ENCODE measurements at places on chromosomes 6 and 20. TPM values are rescaled to one million over a fixed set of nuclear protein-coding genes. Genes with fewer than 3 reads are reported as not detected.

- no peaks in the 10 kb centered on the region for H3K36me3 ChIP-seq
- no peaks in the 10 kb centered on the region for H3K27me3 ChIP-seq
- no peaks in the 10 kb centered on the region for H3K4me1 ChIP-seq
- H3K27ac ChIP-seq, result no peak overlapping the region
- no peak overlapping the region for H3K4me3 ChIP-seq
- DNase-seq, result no peak
Observed at GRCh38 chr20:9200620-9201019, 131.7 kb downstream of the PLCB4 start.

DNA sequence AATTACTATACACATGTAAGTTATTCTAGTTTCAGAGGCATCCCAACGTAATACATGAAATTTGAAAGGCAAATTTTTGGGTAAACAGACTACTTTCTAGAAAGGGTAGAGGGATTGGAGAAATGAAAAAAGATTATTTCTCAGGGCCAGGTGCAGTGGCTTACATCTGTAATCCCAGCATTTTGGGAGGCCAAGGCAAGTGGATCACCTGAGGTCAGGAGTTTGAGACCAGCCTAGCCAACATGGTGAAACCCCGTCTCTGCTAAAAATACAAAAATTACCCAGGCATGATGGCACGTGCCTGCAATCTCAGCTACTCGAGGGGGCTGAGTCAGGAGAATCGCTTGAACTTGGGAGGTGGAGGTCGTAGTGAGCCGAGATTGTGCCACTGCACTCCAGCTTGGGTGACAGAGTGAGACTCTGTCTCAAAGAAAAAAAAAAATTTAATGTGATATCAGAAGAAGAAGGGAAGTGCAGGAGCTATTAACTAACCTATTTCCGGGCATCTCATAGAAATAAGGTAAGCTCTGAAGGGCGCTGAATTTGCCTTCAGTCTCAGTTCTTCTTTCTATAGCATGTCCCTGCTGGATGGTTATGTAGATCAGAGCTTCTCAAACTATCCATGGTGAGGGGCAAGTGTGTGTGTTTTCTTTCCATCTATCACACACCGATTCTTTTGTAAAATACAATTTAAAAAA is 100.3 kb upstream of the MTHFD1L start:
- no peaks in the 10 kb centered on the region for H3K27me3 ChIP-seq
- H3K4me3 ChIP-seq, result no peak overlapping the region
- no peak overlapping the region for H3K27ac ChIP-seq

DNA sequence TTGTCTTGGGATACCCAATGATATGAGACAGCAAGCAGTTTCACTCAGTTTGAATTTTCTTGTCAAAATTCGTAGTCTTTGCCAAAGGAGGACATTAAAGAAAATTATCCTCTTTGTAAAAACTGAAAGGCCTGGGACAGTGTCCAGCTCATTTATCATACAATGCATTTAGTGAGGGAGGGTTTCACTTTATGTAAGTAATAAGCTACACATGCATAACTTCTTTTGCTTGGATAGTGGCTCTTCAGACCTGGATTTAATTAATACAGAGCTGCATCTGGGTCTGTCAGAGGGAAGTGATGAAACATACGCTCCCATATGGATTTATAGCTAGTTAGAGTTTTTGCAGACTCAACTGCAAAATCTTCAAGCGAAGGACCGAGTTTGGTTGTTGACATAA is 175.6 kb downstream of the PHACTR1 start:
- no peak overlapping the region for H3K4me3 ChIP-seq
- H3K27me3 ChIP-seq, result peaks cover 4% of the 10 kb centered on the region

DNA sequence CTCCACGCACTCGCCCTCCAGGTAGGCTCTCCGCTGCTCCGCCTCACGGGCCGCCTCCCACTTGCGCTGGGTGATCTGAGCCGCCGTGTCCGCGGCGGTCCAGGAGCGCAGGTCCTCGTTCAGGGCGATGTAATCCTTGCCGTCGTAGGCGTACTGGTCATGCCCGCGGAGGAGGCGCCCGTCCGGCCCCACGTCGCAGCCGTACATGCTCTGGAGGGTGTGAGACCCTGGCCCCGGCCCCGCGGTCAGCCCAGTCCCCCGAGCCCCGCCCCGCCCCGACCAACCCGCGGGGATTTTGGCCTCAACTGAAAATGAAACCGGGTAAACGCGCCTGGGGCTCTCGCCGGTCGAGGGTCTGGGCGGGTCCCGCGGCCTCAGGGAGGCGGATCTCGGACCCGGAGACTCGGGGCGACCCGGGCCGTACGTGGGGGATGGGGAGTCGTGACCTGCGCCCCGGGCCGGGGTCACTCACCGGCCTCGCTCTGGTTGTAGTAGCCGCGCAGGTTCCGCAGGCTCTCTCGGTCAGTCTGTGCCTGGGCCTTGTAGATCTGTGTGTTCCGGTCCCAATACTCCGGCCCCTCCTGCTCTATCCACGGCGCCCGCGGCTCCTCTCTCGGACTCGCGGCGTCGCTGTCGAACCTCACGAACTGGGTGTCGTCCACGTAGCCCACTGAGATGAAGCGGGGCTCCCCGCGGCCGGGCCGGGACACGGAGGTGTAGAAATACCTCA is 598 bp downstream of the HLA-B start:
- no peaks in the 10 kb centered on the region for H3K27me3 ChIP-seq
- H3K4me3 ChIP-seq, result peak overlapping the region; percentile 90
- H3K36me3 ChIP-seq, result peaks cover 49% of the 10 kb centered on the region
- H3K4me1 ChIP-seq, result peaks cover 50% of the 10 kb centered on the region
- DNase-seq, result peak; percentile 52
- H3K27ac ChIP-seq, result peak overlapping the region; percentile 100

DNA sequence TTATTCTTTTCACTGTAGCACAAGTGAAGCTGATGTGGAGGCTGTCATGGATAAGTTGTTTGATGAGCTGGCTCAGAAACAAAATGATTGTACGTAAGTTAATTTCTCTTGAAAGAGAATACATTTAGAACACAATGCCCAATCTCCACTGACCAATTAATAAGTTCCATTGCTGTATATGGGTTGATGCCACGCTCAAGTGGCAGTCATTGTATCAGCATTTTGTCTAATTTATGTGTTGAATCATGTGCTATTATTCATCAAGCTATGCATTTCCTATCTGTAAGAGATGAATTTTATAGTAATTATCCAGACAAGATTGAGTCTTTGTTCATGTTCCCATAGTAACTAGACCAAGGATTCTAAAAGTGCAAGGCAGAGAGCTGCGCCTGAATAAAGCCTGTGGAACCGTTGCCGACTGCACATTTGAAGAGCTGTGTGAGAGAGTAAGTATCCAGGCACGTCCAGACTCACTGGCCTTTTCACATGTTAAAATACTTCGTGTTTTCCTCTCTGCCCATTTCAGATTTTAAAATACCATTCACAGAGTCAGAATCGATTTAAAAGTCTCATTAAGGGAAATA is 83.8 kb upstream of the FOXO3 start:
- no peak overlapping the region for H3K4me3 ChIP-seq
- H3K27ac ChIP-seq, result no peak overlapping the region
- DNase-seq, result no peak
- H3K36me3 ChIP-seq, result peaks cover 19% of the 10 kb centered on the region
- H3K4me1 ChIP-seq, result peaks cover 6% of the 10 kb centered on the region

- no peaks in the 10 kb centered on the region for H3K4me1 ChIP-seq
- no peak overlapping the region for H3K27ac ChIP-seq
- no peak for DNase-seq
- H3K4me3 ChIP-seq, result no peak overlapping the region
- H3K36me3 ChIP-seq, result no peaks in the 10 kb centered on the region
Observed at GRCh38 chr20:42957018-42957703, 232.5 kb downstream of the PTPRT start.

GRCh38 chr6:87183687-87184086 is 28.3 kb downstream of the ZNF292 start:
- DNase-seq, result no peak
- H3K27ac ChIP-seq, result no peak overlapping the region
- no peak overlapping the region for H3K4me3 ChIP-seq
- H3K4me1 ChIP-seq, result peaks cover 74% of the 10 kb centered on the region
- no peaks in the 10 kb centered on the region for H3K27me3 ChIP-seq
- H3K36me3 ChIP-seq, result peaks cover 56% of the 10 kb centered on the region

GRCh38 chr20:1389703-1390580 is 2.9 kb downstream of the FKBP1A start:
- peaks cover 51% of the 10 kb centered on the region for H3K36me3 ChIP-seq
- peak; percentile 33 for DNase-seq
- peak overlapping the region; percentile 82 for H3K4me3 ChIP-seq
- H3K4me1 ChIP-seq, result peaks cover 70% of the 10 kb centered on the region

GRCh38 chr6:132235596-132236280 is 165.5 kb downstream of the MOXD1 start:
- no peak overlapping the region for H3K4me3 ChIP-seq
- H3K27ac ChIP-seq, result no peak overlapping the region
- H3K4me1 ChIP-seq, result no peaks in the 10 kb centered on the region
- DNase-seq, result no peak
- no peaks in the 10 kb centered on the region for H3K36me3 ChIP-seq

DNA sequence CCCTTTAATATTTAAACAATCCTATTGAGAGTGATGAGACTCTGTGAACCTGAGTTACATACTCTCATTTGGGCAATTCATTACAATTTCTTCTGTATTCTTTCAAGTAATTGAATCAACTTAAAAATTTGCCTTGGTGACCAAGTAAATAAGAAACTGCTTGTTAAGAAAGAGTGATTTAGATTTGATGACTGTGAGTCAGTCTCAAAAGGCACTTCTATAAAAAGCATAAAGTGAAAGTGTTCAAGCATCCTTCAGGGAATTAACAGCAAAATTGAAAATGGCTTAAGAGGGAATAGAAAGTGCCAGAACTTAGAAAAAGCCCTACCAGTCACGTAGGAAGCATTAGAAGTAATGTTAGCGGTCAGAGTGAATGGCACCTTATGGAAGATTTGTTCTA is 654.7 kb downstream of the EPM2A start:
- no peaks in the 10 kb centered on the region for H3K4me1 ChIP-seq
- DNase-seq, result no peak
- no peaks in the 10 kb centered on the region for H3K27me3 ChIP-seq
- H3K36me3 ChIP-seq, result no peaks in the 10 kb centered on the region

DNA sequence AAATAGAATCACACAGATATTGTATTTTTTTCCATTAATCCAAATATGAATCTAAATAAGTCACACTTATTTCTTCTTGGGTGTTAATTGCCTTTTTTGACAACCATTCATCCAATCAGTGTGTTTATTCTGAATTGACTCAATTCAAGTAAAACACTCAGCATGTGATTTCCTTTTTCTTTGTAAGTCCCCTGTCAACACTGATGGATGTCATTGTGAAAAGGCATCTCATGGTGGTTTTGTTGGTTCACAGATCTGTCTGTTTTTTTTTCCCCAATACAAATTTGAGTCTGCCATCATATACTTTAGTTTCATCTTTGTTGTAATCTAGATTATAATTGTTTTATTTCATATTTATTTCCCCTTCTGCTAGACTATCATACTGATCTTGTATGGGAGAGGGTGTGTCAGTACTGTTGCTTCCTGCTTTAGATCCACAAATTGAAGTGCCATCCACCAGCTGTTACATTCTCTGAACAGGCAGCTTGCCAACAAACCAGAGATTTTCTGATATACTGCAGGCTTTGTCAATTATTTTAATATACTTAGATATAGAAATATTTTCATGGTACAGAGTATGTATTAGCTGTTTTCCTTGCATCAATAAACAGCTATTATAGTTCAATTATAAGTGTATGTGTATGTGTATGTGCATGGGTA is 64.2 kb upstream of the FLRT3 start:
- H3K27ac ChIP-seq, result no peak overlapping the region
- no peaks in the 10 kb centered on the region for H3K4me1 ChIP-seq
- no peaks in the 10 kb centered on the region for H3K36me3 ChIP-seq
- no peak overlapping the region for H3K4me3 ChIP-seq
- DNase-seq, result no peak

GRCh38 chr6:6875818-6876470 is 231.8 kb upstream of the RREB1 start:
- H3K36me3 ChIP-seq, result no peaks in the 10 kb centered on the region
- no peak for DNase-seq
- H3K27ac ChIP-seq, result no peak overlapping the region
- peaks cover 6% of the 10 kb centered on the region for H3K27me3 ChIP-seq

- no peaks in the 10 kb centered on the region for H3K4me1 ChIP-seq
- H3K27ac ChIP-seq, result no peak overlapping the region
- DNase-seq, result no peak
- H3K27me3 ChIP-seq, result no peaks in the 10 kb centered on the region
Observed at GRCh38 chr20:45176526-45177267, 2.0 kb downstream of the PI3 start.

DNA sequence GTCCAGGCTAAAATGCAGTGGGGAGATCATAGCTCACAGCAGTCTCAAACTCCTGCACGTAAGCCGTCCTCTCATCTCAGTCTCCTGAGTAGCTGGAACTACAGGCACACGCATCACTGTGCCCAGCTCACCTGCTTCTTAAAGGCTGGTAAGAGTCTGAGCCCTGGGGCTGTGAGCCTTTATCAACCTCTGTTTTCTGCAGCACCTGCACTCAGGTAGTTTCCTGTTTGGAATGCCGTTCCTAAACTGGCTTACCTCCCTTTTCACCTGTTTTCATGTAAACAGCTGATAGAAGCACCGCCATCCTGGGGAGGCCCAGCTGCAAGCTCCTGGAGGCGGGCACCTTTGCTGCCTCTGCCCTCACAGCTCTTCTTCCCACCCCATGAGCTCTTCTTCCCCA is 45.4 kb downstream of the SLC24A3 start:
- H3K36me3 ChIP-seq, result no peaks in the 10 kb centered on the region
- no peaks in the 10 kb centered on the region for H3K4me1 ChIP-seq
- no peak overlapping the region for H3K4me3 ChIP-seq
- DNase-seq, result no peak
- H3K27me3 ChIP-seq, result no peaks in the 10 kb centered on the region

- H3K4me3 ChIP-seq, result peak overlapping the region; percentile 73
- H3K36me3 ChIP-seq, result peaks cover 12% of the 10 kb centered on the region
- H3K4me1 ChIP-seq, result peaks cover 21% of the 10 kb centered on the region
- peaks cover 4% of the 10 kb centered on the region for H3K27me3 ChIP-seq
Observed at GRCh38 chr20:45406260-45407066, 1.6 kb upstream of the DBNDD2 start.

GRCh38 chr6:149249370-149250357 is 67.8 kb upstream of the TAB2 start:
- no peak for DNase-seq
- H3K4me1 ChIP-seq, result peaks cover 31% of the 10 kb centered on the region
- H3K36me3 ChIP-seq, result no peaks in the 10 kb centered on the region
- H3K27ac ChIP-seq, result peak overlapping the region; percentile 39
- no peaks in the 10 kb centered on the region for H3K27me3 ChIP-seq

GRCh38 chr6:53524455-53524815 is 20.5 kb downstream of the GCLC start:
- H3K27me3 ChIP-seq, result no peaks in the 10 kb centered on the region
- H3K4me1 ChIP-seq, result peaks cover 13% of the 10 kb centered on the region
- DNase-seq, result no peak
- peaks cover 3% of the 10 kb centered on the region for H3K36me3 ChIP-seq
- H3K27ac ChIP-seq, result no peak overlapping the region

- no peak overlapping the region for H3K4me3 ChIP-seq
- DNase-seq, result no peak
- H3K27me3 ChIP-seq, result no peaks in the 10 kb centered on the region
- no peaks in the 10 kb centered on the region for H3K36me3 ChIP-seq
- no peaks in the 10 kb centered on the region for H3K4me1 ChIP-seq
- H3K27ac ChIP-seq, result no peak overlapping the region
Observed at GRCh38 chr6:89604653-89605052, 33.9 kb downstream of the LYRM2 start.

The OPRL1 gene
- 0.63 TPM for total RNA-seq

The ECT2L gene
- total RNA-seq, result not detected

The SLC35D3 gene
- total RNA-seq, result not detected

The HLA-DRA gene
- total RNA-seq, result 9.2 TPM

The CST3 gene
- total RNA-seq, result 1.2 TPM

The ACTR5 gene
- 7.1 TPM for total RNA-seq

The MAK gene
- 0.27 TPM for total RNA-seq

The EPPIN gene
- total RNA-seq, result not detected

The F13A1 gene
- not detected for total RNA-seq

The EPB41L2 gene
- total RNA-seq, result 33.3 TPM

The PLN gene
- total RNA-seq, result not detected

The PROCR gene
- 3.0 TPM for total RNA-seq

The PHACTR3 gene
- not detected for total RNA-seq

The NOTCH4 gene
- total RNA-seq, result 1.2 TPM
